ENCODE measurements at places on chromosomes 11 and 22.

GRCh38 chr11:128803449-128804245 lies 63.4 kb downstream of the KCNJ1 start:
- DNase-seq, result no peak

DNA sequence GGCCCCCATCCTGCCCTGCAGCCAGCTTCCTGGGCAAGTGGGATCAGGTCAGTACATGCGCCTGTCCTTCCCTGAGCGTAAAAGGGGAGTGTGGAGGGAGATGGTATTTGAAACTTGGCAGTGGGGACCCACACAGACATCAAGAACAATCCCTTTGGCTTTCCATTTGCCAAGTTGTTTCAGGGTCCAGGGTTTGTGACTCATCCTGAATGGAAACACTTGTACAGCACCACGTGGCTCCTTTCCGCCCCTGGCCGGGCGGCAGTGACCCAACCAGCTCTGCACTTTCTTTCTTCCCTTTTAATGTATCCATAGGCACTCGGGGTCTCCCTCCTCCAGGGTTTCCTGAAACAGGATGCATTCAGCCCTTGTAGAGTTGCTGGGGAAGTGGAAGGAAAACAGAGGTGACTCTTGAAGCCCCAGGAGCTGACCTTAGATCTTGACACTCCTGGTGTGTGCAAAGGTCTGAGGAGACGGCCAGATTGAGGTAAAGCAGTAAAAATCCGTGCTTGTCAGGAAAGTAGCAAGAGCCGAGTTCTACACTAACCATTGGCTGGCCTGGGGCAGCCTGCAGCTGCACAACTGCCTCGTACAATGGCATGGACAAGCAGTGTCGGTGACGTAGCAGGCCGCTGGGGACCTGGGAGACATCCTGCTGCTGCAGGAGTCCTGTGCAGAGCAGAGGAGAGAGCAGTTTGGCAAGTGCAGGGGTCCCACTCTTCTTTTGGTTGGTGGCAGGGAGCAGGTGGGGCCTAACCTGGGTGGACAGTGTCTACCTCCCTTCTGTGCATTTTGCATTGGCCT lies 189.8 kb downstream of the SNX19 start:
- no peak for DNase-seq

- DNase-seq, result no peak
Observed at GRCh38 chr22:46881373-46882118, 119.1 kb downstream of the TBC1D22A start.

DNA sequence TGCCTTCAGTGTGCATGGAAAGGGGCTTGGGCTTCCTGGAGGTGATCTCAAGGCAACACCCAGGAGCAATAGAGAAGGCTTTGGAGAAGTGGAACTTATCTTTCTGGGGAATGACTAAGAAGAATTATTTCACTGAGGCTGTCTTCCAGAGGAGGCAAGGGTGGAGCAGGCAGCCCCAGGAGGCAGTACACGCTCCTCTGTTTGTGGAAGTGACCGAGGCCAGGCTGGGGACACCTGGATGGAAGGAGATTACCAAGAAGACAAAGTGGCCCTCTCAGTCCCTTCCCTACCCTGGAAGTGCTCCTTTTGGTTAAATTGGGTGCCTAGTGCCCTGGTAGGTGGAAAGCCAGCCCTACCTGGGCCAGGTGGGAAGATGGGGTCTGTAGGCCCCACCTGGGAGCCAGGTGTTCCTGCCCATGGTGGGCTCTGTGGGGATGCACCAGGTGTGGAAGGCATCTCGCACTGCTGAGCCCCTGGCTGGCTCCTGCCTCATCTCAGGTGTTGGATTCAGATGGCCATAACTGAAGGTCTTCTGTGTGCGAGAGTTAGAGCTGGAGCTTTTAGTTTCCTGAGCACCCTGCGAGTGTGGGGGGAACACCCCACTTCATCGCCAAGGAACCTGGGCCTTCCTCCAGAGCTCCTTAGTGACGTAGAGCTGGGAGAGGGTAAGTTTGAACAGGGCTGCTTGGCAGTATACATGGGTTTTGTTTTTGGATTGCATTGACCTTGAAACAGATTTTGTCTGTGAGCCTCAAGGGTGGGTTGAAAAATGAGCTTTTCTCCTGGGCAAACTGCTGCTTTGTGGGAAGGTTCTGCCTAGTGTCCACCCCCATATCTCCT lies 46.1 kb downstream of the MICAL2 start:
- DNase-seq, result no peak

GRCh38 chr22:23781511-23782183 lies 5.1 kb upstream of the SMARCB1 start:
- DNase-seq, result no peak

DNA sequence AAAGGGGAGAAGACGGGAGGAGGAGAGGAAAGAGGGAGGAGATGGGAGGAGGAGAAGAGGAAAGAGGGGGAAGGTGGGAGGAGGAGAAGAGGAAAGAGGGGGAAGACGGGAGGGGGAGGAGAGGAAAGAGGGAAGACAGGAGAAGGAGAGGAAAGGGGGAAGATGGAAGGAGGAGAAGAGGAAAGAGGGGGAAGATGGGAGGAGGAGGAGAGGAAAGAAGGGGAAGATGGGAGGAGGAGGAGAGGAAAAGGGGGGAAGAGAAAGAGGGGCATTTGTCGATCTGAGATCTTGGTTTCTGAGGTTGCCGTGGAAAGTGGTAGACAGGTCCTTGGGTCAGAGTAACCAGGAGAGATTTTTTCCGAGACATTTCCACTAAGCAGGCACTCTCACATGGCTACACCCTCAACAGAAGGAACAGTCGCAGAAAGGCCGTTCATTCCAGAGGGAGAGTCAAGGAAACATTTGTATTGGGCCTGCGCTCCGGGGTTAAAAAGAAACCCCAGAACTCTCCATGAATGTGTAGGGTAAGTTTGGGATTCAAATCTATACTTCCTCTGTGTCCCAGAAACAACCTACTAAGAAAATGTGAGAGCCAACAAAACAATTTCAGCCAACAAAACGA lies 39.8 kb upstream of the CARS1 start:
- DNase-seq, result no peak

DNA sequence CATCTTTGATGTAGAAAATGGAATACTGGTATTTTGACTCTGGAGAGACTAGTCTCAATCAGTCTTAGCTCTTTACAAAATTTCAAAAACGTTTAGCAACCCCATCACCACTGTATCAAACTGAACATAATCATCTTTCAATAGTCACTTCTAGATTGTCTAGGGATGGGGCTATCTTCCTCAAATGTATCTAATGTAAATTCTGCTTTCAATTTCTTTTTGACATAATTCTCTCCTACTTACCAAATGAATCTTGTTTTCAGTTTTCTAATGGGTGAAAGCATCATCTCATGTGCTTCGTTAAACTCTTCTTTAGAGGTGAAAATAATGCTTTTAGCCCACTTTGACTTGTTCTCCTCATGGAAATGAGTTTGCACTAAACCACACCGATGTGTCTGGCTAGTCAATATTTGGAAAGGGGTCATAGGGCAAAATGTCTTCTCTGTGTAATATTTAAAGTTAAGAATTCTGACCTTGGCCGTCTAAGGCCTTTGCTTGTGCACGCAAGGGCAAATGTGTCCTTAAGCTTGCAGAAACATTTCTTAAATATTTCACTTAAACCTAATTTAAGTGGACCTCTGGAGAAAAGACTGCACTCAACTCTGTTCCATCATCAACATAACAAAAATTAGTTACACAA lies 5.2 kb downstream of the SIK3 start:
- no peak for DNase-seq

- no peak for DNase-seq
Observed at GRCh38 chr11:59206635-59207034, 6.1 kb downstream of the MPEG1 start.

GRCh38 chr22:29098296-29098695 lies 25.5 kb downstream of the KREMEN1 start:
- no peak for DNase-seq

DNA sequence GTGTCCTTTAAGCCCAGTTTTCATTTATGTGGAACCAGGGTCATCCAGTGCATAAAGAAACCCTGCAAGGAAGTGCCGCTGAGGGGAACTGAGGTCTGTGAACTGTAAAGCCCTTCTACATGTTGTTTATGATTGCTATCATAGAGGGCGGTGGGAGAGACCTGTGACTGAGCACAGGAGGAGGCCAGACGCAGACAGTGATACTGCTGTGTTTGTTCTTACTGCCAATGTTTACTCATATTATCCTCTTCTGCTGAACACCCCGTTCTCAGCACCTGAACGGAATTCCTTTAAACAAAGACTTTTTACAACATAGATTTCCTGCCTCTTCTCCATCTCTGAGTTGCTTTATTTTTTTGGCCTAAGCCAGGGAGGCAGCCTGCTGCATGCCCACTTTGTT lies 967 bp upstream of the GALNT18 start:
- no peak for DNase-seq

- no peak for DNase-seq
Observed at GRCh38 chr11:72774499-72774898, 19.3 kb downstream of the STARD10 start.

GRCh38 chr11:2518983-2519340 lies 74.2 kb downstream of the KCNQ1 start:
- no peak for DNase-seq

GRCh38 chr11:112785149-112785548 lies 176.1 kb upstream of the NCAM1 start:
- no peak for DNase-seq

DNA sequence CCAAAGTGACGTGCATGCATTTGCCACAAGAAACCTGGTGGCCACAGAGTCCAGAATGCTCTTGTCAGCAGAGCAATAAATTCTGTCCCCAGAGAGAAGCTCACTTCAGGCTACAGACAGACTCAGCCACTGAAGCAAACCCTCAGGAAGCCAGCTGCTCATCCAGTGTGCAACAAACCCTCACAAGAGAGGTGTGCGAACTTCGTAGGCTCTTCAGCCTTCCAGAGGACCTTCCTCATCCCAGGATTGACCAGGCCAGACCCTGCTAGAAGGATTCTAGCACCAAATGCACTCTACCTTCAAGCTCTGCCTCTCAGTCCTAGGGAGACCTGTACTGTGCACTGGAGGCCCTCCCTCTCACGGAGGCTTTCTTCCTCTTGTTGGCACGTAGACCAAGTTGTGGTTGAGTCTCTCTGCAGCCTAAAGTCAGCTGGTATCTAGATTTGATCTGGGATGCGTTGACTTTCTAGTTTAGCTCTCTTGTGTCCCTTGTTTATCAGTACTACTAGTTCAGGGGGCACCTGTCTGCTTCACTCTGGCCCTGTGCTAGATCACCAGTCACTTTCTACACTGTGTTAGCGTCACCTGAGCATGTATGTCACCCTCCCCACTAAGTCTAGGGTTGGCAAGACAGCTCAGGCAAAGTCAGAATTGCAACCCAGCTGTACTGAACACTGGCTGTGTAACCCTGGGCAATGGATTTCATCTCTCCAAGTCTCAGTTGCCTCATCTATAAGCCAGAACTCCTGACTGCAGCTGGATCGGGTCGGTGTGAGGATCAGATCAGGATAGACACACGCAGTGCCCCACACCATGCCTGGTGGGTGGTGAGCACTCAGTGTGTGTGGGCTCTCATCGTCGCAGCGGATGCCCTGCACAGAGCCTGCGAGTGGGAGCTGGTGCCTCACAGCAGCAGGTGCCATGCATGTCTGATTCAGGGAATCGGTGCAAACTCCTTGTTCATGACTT lies 22.1 kb upstream of the TMPRSS13 start:
- peak; percentile 46 for DNase-seq

DNA sequence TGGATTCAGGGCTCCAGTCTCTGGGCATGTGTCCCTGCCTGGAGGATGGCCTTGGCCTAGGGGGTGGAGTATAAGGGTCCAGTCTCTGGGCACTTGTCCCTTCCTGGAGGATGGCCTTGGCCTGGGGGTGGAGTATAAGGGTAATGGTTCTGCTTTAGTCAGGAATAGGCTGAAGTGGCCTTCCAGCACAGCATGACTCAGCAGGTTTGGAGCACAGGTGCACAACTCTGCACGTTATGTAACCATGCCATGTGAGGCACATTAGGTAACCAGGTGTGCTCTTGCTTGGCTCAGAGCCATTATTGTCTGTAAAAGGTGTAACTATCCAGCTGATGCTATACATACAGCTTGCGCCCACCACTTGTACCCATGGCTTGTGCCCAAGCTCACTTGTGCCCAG lies 48.4 kb upstream of the POLD3 start:
- DNase-seq, result no peak

DNA sequence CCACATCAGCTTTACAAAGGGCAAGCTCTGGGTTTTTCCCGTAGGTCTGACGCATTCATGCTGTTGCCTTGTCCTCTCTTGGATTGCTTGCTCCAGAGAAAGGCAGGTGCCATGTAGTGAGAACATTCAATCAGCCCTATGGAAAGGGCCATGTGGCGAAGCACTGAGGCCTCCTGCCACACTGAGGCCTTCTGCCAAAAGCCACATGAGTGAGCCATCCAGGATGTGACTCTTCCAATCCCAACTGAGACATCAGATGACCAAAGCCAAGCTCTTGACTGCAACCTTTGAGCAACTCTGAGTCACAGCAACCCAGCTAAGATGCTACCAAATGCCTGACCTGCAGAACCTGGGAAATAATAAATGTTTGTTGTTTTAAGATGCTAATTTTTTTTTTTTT lies 9.0 kb upstream of the PANX3 start:
- DNase-seq, result no peak

DNA sequence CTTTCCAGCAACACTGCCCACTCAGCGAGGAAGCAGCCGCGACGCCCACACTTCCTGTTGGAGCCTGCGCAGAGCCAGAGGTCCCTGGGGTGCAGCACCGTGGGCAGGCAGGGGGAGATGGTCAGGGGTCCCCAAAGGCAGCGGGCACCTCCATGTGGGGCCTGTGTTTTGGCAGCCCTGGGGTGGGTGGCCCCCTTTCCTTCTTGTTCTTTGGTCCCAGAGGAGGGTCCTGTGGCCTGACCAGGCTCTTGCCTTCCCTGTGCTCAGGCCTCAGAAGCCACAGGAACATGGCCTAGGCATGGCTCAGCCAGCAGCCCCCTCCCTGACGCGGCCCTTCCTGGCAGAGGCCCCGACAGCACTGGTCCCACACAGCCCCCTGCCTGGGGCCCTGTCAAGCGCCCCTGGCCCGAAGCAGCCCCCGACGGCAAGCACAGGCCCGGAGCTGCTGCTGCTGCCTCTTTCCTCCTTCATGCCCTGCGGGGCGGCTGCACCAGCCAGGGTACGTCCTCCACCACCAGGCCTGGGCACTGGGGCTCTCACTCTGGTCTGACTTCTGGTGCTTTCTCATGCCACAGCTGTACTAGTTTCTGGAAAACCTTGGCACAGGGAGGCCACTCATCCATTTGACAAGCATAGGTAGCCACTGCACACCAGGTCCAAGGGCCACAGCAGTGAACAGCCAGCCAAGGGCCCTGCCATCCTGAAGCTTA lies 47.1 kb downstream of the PISD start:
- DNase-seq, result no peak

GRCh38 chr22:41000941-41001721 lies 50.0 kb downstream of the RBX1 start:
- DNase-seq, result no peak

DNA sequence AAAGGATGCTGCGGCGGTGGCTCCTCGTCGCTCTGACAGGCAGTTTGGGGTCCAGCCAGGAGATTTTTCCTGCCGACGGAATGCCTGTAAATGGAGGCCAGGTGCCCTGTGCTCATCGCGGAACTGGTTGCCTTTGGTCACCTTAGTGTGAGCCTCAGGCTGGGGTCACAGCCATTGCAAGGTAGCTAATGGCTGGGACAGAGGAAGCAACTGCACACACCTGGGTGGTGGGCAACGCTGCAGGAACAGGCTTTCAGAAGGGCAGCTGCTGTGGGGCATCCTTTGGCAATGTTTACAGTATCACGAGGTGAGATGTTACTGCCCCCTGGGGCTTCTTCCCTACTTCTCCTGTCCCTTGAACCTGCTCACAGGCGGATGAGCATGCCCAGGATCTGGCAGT lies 205.5 kb downstream of the GRIK4 start:
- no peak for DNase-seq
